ENCODE measurements at places on chromosomes 12 and 14.
A peak's percentile ranks its signal among the peaks of the same experiment; 100 is the strongest.

GRCh38 chr14:82079553-82079952, 545.9 kb upstream of the SEL1L start:
- DNase-seq, result no peak

GRCh38 chr12:99205111-99205510, 442.4 kb upstream of the GARIN6 start:
- no peak for DNase-seq

DNA sequence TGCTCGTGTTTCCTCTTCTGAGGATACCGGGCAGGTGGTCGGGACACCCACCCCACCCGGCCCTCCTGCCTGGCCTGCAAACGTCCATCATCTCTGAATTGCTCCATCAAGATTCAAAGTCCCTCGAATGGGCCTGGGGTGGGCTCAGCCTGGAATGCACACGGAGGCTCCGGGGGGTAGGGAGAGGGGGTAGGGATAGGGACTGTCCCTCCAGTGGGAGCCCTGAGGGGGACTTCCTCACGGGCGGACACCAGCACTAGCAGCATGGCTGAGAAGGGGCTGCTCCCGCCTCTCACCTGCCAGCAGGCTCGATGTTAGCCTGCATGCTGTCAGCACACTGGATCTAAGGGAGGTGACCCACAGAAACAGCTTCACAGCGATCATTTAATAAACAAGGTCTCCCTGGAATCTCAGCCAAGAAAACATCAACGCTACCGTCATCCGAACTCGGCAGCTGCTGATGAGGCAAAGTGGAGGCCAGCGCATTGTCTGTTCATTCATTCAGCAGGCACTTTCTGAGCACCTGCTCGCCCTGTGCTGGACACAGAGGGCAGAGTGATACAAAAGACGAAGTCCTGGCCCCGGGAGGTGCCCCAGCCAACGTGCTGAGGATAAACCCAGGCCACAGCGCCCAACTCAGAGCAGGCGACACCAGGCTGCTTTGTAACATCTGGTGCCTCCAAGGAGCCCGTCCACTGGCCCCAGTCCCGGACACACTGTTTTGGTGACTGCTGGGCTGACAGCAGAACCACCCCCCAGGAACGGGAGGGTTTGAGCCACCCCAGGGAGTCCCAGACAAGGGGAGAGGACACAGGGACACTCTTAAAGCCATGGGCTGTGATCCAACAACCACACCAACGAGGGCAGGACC, 6.3 kb downstream of the TMEM179 start:
- no peak for DNase-seq

DNA sequence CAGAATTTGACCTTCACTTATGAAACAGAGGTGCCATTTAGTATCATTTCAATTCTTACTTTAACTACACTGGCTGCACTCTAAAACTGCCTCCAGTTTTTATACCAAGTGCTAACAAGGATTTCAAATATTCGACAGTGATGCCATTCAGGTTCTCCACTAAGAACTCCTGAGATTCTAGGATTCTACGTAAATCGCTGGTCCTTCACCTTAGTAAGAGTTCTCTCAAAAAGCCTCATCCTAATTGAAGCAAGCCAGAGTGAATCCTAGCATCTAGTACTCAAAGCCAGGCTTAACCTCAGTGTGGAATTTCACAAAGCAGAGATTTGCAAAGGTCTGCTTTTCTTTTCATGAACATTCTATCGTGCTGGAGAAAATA, 3.5 kb downstream of the SLC38A2 start:
- DNase-seq, result no peak

DNA sequence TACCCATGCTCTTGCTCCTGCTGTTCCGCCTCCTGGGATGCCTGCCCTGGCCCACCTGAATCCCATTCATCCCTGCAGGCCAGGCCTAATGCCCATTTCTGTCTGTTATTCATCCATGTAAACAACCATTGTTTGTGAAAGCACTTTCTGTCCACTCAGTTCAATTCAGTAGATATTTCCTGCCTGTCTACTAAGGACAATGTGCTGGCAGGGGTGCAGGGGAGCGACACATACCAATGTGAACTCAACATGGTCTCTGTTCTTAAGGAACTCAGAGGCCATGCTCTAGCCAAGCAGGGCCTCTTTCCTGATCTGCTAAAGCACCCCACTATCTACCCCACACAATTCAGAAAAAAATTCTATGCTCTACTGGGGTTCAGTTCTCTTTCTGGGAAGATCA, 88.5 kb upstream of the ZFP36L1 start:
- no peak for DNase-seq

DNA sequence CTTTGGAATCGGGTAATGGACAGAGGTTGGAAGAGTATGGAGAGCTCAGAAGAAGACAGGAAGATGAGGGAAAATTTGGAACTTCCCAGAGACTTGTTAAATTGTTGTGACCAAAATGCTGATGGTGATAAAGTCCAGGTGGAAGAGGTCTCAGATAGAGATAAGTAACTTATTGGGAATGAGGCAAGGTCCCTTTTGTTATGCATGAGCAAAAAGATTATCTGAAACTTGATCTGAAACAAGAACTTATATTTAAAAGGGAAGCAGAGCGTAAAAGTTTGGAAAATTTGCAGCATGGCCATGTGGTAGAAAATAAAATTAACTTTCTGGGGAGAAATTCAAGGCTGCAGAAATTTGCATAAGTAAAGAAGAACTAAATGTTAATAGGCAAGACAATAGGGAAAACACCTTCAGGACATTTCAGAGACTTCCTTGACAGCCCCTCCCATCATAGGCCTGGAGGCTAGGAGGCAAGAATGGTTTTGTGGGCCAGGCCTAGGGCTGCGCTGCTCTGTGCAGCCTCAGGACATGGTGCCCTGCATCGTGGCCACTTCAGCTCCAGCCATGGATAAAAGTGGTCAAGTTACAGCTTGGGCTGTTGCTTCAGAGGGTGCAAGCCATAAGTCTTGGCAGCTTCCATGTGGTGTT, 425.7 kb upstream of the PRICKLE1 start:
- DNase-seq, result no peak

GRCh38 chr12:47988073-47989022, 15.9 kb downstream of the COL2A1 start:
- peak; percentile 22 for DNase-seq

DNA sequence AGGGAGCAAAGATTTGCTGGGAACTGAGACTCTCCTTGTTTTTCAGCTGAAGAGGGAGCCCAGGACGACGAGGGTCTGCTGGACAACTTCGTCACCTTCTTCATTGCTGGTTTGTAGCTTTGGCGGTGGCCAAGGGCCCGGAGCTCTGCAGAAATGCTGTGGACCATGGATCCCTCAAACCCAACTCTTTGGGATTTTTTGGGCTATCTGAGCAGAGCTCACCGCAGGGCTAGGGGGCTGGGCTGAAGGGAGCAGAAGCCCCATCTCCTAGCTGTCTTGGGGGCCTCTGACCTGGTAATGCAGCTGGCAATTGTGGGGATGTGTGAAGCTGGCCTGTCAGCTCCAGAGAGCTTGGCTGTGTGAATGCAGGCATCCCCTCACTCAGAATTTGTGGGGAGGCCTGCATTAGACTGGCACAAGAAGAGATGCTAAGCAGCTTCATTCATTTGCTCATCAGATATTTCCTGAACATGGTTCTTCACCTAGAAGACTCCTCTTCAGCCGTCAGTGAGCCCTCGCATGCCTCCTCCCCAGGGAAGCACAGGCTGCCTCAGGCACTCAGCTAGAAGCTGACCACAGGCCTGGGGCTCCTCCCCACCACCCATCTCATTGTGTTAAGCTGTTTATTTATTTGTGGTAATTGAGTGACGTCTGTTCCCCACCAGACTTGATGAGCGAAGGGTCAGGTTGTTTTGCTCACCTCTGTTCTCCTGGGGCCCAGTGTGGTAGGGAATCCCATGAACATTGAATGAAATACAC, 32.2 kb downstream of the CYP46A1 start:
- DNase-seq, result no peak

DNA sequence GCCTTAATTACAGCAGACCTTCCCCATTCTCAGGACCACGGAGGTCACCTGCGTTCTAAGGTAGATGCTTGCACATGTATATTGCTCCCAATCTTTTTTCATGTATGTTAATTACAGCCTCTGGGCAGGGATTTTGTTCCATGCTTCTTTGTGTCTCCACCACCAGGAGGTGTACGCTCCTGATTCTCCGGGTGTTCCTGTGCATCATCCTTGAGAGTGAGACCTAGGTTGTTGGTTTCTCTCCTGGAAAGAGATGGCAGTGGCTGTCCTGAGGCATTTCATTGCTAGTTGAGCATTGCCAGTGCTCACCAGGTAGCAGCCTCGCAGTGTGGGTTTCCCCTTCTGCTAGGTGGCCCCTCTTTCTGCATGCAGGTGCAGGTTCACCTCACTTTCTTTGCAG, 52.8 kb downstream of the KCNK13 start:
- DNase-seq, result no peak

- DNase-seq, result no peak
Observed at GRCh38 chr12:132581348-132582057, 28.9 kb downstream of the LRCOL1 start.

DNA sequence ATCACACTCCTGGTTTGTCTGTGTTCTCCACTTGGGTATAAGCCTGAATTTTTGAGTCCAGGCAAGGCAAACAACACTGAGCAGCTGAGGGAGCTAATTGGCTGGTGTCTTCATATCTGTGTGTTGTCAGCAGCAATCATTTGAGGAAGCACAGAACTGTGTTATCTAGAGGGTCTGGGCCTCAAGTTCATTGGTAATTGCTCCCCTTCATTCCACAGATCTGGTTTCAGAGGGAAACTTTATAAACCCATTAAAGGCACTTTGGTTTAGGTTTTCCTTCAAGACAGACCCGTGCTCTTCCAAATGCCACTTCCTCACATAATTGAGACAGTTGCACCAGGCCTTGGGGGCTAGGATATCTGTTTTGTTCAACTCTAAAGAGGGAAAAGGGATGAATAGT, 5.6 kb downstream of the DACT1 start:
- no peak for DNase-seq

DNA sequence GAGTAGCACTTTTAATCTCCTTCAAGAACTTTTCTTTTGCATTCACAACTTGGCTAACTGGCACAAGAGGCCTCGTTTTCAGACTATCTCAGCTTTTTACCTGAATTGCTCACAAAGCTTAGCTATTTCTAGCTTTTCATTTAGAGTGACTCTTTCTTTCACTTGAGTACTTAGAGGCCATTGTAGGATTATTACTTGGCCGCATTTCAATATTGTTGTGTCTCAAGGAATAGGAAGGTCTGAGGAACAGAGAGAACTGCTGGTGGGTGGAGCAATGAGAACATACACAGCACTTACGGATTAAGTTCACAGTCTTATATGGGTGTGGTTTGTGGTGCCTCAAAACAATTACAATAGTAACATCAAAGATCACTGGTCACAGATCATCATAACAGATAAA, 224.8 kb upstream of the NPAS3 start:
- DNase-seq, result no peak

DNA sequence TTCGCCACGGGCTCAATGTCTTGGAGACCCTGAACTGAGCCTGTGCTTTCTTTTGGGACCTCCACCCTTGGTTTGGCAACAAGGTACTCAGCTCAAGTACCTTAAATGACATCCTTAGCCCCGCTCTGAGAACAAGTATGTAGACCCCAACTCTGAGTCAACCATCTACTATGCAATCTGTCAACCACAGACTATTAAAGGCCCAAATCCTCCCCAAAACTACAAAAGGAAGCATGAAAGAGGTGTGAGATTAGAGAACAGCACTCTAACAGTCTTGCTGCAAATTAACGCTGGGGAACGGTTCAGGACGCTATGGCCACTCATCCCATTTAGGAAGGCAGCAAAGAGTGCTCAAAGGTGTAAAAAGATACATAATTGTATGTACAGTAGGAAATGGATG, 52.1 kb downstream of the CCDC88C start:
- DNase-seq, result no peak

GRCh38 chr12:81726634-81727033, 32.5 kb downstream of the PPFIA2 start:
- DNase-seq, result no peak

GRCh38 chr12:93733928-93734327, 56.8 kb downstream of the CRADD start:
- no peak for DNase-seq

DNA sequence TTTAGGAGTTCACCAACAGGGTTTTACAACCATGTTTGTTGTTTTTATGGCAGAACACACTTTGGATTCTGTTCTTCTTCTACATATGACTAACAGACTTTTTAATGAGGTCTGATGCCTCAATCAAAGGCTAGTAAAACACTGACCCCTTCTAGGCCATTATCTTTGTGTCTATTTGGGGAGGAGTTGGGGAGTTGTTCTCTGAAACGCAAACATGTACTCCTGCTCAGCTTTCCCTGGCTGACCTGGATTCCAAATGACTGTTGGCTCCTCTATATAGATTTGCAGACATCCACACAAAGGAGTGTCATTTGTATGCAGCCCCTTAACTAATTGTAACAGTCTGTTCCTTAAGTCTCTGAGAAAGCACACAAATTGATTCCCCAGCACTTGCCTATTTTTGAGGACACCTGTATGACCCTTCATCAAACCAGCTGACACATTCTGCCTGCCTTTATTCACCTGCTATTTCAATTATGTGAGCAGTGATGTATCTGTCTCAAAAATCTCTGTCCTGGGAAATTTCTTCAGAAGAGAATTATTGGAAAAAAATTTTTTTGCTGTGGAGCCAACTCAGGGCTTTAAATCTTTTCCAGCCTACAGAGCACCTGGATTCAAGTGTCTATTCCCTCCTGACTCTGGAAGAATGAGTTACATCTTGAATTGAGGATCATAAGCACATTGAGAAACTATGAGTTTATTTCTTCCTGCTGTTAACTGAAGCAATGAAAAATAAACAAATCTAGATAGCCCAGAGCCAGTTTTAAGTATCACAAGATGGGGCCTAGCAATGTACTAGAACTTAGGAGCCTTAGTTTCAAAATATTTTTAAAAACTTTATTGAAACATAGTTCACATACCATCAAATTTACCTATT, 417.2 kb downstream of the RAD51B start:
- DNase-seq, result no peak
